ENCODE measurements at places on chromosomes 12 and 14.

DNA sequence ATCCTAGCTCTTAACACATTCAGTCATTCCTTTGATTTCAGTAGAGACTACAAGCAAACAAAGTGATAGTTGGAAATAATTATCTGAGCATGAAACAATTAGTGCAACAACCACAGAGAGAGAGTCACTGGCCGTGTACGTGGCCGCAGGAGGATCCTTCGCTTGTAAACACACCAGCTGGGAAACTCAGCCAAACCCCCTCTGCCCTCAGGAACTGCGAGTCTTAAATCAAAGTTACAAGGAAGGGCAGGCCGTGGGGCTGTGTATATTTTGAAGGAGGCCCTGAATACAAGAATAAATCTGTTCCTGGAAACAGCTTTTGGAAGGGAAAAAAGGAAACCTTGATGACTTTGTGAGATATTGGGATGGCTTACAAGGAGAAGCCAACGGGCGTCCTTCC lies 164.5 kb downstream of the ANO2 start:
- DNase-seq = no peak

GRCh38 chr12:113135178-113136127 lies at the start of gene RASAL1:
TSS of gene RASAL1 (minus strand) at chr12:113135761. CDS start at chr12:113135462, 299 bp downstream.
- DNase-seq = peak; percentile 85

DNA sequence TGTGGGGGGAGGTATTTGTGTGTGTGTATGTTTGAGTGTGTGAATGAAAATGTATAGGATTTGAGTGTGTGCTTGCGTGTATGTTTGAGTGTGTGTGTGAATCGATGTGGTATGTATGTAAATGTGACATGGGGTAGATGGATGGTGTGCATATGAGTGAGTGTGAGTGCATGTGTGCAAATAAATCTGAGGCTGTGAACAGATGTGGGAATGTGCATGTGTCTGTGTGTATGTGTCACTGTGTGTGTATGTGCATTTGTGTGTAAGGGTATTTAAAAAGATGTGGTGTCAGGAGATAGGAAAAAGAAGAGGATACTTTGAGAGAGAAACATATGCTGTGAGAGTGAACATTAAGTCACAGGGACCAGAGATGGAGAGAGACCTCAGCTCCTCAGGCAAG lies 539.6 kb downstream of the MED13L start:
- DNase-seq = no peak

GRCh38 chr12:1132311-1132710 lies 141.3 kb downstream of the ERC1 start:
- no peak for DNase-seq

DNA sequence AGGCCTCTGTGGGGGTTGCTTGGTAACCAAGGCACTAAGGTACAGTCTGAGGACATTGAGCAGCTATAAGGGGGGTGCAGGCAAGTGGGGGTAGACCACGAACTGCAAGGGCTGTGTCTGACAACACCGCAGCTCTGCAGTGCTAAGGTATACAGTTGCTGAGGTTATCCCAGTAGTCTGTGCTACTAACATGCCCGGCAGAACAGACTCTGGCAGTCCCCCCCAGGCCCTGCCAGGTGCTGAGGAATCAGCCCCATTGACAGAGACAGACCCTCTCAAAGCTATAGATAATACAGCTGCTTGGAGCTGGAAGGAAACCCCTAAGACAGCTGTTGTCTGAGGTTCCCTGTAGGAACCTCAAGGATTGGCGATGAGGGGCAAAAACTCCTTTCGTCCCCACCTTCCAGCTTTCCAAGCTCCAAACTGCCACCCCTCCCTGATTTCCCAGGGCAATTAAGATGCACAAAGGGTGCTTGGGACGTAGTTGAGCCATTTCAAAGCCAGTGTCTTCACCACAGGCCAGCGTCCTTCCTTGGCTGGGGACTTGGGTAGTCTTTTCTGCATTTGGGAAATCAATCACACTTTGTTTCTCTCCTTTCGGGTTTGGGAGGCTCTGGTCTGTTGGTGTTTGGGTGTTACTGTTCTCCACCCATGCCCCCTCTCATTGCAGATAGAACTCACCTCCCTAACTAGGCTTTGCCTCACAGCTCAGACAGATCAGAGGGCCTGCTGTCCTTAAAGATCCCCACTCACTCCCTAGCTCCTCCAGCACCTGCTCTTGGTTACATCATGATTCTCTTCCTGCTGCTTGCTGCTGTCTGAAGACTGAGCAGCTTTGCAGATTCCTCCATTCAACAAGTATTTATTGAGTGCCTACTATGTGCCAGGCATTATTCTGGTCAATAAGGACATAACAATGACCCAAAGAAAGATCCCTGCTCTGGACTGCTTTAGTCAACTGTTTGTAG lies 2.0 kb upstream of the MYH7 start:
- DNase-seq = peak; percentile 2

GRCh38 chr14:39265806-39266524 lies 32.2 kb downstream of the MIA2 start:
- no peak for DNase-seq

DNA sequence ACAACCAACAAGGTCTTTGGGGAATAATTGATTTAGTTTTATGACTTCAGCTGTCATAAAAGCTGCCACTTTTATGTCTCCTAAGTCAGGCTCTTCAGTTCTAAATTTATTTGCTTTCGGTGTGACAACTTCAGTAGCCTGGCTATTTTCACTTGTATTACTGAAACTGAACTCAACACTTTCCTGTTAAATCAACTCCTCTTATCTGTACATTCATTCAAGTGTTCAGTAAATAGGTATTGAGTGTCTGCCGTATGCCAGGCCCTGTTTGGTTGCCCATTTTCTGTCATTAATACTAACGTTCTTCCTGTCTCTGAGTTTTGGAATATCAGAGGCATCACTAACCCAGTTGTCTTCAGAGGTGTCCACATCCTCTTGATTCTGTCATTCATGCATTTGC lies 7.5 kb downstream of the UTP20 start:
- no peak for DNase-seq

Measured in GM20000 (cell line).